ENCODE measurements at places on chromosomes 11 and 22.

DNA sequence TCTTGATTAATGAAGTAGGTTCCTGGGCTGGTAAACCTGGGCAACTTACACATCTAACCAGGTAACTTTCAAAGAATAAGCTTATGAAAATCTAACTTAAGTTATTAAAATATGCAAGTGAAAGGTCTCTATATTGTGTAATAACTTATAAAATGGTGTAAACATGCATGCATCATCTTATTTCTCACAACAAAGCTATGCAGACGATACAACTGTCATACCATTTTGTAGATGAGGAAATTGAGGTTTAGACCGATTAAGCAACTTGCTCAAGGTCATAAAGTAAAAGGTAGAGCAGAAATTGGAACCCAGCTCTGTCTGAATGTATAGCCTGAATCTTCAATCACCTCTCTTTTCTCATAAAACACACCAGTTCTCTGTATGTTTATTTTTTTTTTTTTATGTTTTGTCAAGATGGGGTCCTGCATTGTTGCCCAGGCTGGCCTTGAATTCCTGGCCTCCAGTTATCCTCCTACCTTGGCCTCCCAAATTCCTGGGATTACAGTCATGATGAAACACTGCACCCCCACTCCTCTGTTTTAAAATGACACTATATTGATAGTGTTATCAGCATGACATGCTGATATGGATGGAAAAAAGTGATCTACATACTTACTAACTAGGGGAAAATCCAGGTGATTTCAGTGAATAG lies 109.6 kb downstream of the SGSM3 start:
- no peak for DNase-seq

DNA sequence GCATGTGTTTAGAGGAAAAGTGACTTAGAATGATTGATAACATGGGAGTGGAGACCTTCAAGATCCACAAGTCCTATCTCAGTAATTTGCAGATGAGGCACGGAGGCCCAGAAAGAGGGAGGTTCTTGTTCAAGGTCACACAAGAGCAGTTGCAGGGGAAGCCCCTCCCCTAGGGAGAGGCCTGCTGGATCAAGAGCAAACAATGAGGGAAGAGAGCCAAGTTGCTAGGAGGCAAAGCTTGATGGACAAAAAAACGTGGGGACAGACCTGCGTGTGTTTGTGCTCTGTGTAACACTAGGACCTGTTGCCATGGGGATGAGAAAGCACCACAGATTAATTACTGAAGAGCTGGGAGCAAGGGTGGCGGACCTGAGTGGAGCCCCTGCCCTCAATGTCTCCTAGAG lies 6.4 kb upstream of the MFRP start:
- no peak for DNase-seq

DNA sequence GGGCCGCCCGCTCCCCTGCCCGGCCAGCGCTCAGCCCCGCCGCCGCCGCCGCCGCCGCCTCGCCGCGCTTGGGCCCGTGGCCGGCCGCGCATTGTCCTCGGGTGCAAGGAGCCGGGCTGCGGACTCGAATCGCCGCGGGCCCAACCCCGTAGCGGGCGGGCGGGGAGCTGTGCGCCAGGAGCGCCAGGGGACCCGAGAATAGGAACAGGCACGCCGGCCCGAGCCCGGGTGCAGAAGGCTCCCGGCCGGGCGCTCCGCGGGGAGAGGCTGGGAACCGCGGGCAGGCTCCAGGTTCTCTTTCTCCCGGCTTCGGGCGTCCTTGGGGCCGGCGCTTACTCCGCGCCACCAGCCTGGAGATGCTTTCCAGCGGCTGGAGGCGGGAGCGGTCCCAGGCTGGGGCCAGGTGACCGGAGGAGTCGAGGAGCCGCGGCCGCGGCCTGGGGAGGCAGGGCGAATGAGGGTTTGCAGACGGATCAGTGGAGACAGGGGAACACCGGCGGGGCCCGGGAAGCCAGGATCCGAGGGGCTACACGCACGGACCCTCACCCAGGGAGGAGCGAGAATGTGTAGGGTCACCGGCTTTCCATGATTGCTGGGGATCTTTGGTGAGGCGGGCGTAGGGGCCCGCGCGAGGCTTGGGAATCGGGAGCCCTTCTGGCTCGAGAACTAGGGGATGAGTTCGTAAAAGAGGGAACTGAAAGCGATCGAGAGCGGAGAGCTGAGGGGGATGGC lies 726 bp downstream of the PKNOX2 start:
- DNase-seq: no peak

DNA sequence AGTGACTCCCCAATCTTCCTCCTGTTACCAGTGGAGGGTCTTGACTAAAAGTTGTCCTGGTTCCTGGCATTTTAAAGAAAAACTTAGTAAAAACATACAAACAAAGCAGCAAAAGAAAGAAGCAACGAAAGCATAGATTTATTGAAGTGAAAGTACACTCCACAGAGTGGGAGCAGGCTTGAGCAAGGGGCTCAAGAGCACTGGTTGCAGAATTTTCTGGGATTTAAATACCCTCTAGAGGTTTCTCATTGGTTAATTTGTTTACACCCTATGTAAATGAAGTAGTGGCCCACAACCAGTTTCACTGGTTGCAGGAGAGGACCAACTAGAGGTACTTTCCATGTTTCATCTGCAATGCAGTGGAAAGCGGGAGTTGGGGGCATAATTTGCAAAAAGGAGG lies 10.7 kb downstream of the FAM111B start:
- no peak for DNase-seq

DNA sequence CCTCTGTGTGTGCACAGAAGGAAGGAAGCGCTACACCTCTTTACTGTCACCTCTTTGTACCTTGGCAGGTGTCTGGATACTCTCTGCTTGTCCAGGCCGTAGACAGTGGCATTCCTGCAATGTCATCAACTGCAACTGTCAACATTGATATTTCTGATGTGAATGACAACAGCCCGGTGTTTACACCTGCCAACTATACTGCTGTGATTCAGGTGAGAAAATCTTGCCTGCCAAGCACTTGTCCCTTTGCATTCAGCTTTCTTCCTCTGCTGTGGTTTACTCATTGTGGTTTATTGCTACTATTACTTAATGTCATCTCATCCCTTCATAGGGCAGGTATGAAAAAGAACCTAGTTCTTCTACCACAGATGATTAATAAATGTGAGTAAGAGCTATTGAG lies 131.9 kb upstream of the MTNR1B start:
- no peak for DNase-seq

GRCh38 chr11:67345920-67346819 lies 7.2 kb downstream of the POLD4 start:
- peak; percentile 52 for DNase-seq

DNA sequence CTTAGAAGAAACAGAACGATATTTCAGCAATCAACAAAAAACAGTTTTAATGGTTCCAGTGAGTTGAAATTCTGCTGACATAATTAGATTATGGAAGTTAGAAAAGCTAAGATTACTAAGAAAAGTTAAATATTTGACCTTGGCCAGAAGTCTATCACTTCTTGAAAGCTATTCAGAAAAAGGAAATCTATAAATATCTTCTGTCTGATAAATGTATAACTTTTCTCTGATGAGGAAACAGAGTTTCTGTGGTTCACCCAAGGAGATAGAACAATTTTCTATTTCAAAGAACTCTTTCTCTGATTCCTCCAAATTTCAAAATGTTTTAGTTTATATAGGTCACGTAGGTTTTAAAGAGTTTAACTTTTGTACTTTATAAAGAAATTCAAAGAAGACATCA lies 438.4 kb upstream of the CHORDC1 start:
- no peak for DNase-seq

GRCh38 chr11:131672191-131672590 lies 301.8 kb downstream of the NTM start:
- no peak for DNase-seq

- DNase-seq: no peak
Observed at GRCh38 chr22:43682851-43683250, 129.3 kb downstream of the EFCAB6 start.

DNA sequence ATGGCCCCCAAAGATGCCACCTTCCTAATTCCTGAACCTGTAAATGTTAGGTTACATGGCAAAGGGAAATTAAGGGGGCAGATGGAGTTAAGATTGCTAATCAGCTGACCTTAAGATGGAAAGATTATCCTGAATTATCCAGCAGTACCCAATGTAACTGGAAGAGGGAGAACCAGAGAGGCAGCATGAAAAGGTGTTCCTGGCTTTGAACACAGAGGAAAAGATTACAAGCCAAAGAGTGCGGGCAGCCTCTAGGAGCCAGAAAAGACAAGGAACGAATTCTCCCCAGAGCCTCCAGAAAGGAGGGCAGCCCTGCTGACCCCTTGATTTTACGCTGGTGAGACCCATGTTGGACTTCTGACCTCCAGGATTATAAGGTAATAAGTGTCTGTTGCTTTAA lies 15.1 kb upstream of the THRSP start:
- DNase-seq: no peak

GRCh38 chr11:121336279-121336937 lies 43.8 kb downstream of the SC5D start:
- DNase-seq: no peak

- DNase-seq: no peak
Observed at GRCh38 chr22:21564411-21564810, 3.1 kb upstream of the UBE2L3 start.

DNA sequence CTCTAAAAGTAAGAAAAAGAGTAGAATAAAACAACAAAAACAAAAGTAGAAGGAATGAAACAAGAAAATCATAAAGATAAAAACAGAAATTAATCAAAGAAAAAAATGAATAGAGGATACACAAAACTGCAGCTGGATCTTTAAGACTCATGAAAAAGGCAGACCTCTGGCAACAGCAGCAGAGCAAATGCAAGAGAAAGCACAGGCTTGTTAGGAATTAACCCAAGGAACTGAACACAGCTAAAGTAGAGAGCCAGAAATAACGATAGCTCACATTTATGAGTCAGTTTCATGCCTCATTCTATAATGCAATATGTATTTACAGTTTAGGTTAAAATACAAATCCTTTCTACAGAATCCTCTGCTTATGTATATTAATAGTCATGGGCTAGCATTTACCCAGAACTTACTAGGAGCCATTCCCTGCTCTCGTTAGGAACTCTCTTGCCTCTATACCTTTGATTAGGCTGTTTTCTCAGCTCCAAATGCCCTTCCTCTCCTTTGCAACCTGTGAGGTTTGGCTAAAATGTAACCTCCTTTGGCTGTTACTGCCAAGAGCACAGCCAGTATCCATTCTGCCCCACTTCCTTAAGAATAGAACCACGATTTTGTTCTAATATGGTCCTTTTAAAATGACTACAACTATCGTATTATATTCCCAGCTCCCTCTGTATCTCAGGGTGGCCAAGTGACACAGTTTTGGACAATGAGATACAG lies 38.3 kb upstream of the NFAM1 start:
- no peak for DNase-seq

DNA sequence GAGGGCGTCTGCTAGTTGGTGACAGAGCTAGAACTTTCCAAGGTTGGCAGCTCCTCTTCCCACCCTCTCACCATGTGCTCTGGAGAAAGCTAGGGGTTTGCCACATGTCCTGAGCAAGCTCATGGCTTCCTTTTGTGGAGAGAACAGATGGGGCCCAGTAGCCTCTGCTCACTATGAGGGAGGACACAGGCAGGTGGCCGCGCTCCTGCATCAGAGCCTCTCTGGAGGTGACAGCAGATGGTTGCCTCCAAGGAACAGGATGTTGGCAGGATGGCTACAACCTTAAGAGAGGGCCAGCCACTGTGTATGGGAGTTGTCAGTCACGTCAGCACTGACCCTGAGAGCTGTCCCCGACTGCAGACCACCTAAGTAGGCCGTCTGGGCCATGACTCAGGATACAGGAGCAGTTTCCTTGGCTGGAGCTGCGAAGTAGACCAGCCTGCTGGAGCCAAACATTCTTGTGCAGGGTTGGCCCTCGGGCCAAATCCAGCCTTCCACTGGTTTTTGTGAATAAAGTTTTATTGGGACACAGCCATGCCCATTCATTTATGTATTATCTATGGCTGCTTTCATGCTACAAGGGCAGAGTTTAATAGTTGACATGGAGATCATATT lies 28.0 kb downstream of the SGSM1 start:
- no peak for DNase-seq

All from activated naive CD4-positive, alpha-beta T cell treated with anti-CD3 and anti-CD28 coated beads, Interleukin-2, amount 10 ng/mL, durations not matched to agents 7 days and 5 days (primary cell).